ENCODE measurements at places on chromosomes 1 and 21. TPM values are rescaled to one million over a fixed set of nuclear protein-coding genes. Genes with fewer than 3 reads are reported as not detected.

LRRC7 gene
- 3.0 TPM for total RNA-seq

MCOLN2 gene
- 0.52 TPM for total RNA-seq

DTL gene
- total RNA-seq: 0.79 TPM

PRDM16 gene
- 17.7 TPM for total RNA-seq

RORC gene
- 13.0 TPM for total RNA-seq

All from left ventricle myocardium superior (tissue), 1 donor.